ENCODE measurements at places on chromosomes 7 and 10. TPM values are rescaled to one million over a fixed set of nuclear protein-coding genes. Genes with fewer than 3 reads are reported as not detected.

- no peaks in the 10 kb centered on the region for H3K27me3 ChIP-seq
- H3K4me1 ChIP-seq: peaks cover 2% of the 10 kb centered on the region
- peak; percentile 53 for DNase-seq
Measured at GRCh38 chr7:17991866-17992648, 35.6 kb downstream of the PRPS1L1 start.

- H3K4me3 ChIP-seq: no peak overlapping the region
- no peaks in the 10 kb centered on the region for H3K36me3 ChIP-seq
- no peaks in the 10 kb centered on the region for H3K4me1 ChIP-seq
- DNase-seq: no peak
- H3K27me3 ChIP-seq: no peaks in the 10 kb centered on the region
Measured at GRCh38 chr7:108413782-108414492, 42.3 kb downstream of the NRCAM start.

GRCh38 chr7:42494199-42494710 lies 257.2 kb upstream of the GLI3 start:
- DNase-seq: no peak
- H3K36me3 ChIP-seq: no peaks in the 10 kb centered on the region
- no peaks in the 10 kb centered on the region for H3K4me1 ChIP-seq

- no peaks in the 10 kb centered on the region for H3K36me3 ChIP-seq
- H3K4me1 ChIP-seq: no peaks in the 10 kb centered on the region
- H3K27me3 ChIP-seq: no peaks in the 10 kb centered on the region
- no peak overlapping the region for H3K4me3 ChIP-seq
- DNase-seq: no peak
- H3K27ac ChIP-seq: no peak overlapping the region
Measured at GRCh38 chr10:127600479-127600878, 51.4 kb downstream of the NPS start.

DNA sequence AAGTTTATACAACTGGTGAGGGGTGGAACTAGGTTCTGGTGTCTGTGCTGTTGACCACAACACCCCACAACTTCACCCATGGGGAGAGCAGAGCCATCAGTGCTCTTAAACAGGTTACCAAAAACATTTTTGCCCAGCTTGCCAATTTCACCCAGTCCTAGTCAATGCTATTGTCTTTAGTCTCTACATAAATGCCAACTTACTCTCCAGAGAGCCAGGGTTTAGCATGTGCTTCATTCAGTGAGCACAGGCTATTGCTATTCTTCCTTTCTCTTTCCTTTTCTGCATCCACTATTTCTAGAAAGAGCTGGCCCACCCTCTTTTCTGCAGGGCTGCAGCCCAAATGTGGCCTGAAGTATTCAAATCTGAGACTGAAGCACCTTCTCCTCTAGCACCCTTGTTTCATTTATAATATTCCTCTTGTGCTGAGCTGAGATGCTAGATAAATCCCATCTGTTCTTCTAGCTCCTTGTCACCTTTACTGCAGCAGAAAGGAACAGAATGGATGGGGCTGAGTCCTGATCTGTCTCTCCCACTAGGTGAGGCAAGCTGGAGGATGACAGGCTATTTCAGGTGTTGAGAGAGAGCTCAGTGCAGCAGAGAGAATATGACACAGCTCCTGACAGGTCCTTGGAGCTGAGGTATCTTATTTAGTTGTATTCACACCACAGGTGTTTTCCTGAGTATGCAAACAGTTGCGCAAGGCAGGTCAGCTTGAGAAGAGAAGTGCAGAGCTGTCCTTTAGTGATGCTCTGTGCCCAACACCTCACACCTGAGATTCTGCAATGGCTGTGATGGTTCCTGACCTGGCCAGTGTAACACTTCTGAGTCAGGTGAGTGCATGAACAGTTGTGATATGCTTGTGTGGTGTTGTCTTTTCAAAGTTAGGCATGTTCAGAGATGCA lies 819.2 kb downstream of the CCSER2 start:
- H3K27me3 ChIP-seq: no peaks in the 10 kb centered on the region
- H3K4me1 ChIP-seq: no peaks in the 10 kb centered on the region
- H3K36me3 ChIP-seq: no peaks in the 10 kb centered on the region
- no peak overlapping the region for H3K4me3 ChIP-seq
- no peak overlapping the region for H3K27ac ChIP-seq
- DNase-seq: no peak

GRCh38 chr7:57404967-57405421 lies 45.0 kb upstream of the ZNF716 start:
- DNase-seq: no peak
- no peaks in the 10 kb centered on the region for H3K27me3 ChIP-seq
- H3K36me3 ChIP-seq: no peaks in the 10 kb centered on the region
- no peak overlapping the region for H3K4me3 ChIP-seq
- H3K4me1 ChIP-seq: no peaks in the 10 kb centered on the region

Gene SCIN
- 57.4 TPM for total RNA-seq

Gene UBTD1
- 3.2 TPM for total RNA-seq

Gene GJD4
- not detected for total RNA-seq

Gene CYP2W1
- 2.7 TPM for total RNA-seq

Gene GRM3
- not detected for total RNA-seq
